ENCODE measurements at places on chromosomes 1 and 21.

GRCh38 chr1:157288492-157288891 lies 150.3 kb upstream of the ETV3 start:
- no peak for DNase-seq

- DNase-seq: no peak
These were observed 925 bp downstream of the TNNI1 start for GRCh38 chr1:201420608-201421002.

DNA sequence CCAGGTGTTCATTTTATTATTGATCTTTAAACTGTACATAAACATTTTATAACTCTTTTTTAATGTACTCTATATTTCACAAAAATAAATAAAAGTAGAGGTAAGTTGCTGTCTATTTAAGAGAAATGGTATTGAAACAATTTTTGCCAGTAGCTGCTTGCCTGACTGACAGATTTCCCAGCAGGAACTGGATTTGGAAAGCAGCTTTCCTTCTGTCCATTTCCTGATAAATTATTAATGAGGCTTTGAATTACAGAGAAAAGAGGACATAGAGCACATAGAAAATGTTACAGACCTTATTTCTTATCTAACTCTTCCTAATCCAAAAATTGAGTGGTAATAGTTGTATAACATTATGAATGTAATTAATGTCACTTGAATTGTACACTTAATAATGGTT lies 79.7 kb upstream of the BCL10 start:
- no peak for DNase-seq

- DNase-seq: no peak
These were observed 2.4 kb upstream of the E2F2 start for GRCh38 chr1:23533246-23534023.

- no peak for DNase-seq
These were observed 543 bp downstream of the TMEM9 start for GRCh38 chr1:201153474-201154388.

DNA sequence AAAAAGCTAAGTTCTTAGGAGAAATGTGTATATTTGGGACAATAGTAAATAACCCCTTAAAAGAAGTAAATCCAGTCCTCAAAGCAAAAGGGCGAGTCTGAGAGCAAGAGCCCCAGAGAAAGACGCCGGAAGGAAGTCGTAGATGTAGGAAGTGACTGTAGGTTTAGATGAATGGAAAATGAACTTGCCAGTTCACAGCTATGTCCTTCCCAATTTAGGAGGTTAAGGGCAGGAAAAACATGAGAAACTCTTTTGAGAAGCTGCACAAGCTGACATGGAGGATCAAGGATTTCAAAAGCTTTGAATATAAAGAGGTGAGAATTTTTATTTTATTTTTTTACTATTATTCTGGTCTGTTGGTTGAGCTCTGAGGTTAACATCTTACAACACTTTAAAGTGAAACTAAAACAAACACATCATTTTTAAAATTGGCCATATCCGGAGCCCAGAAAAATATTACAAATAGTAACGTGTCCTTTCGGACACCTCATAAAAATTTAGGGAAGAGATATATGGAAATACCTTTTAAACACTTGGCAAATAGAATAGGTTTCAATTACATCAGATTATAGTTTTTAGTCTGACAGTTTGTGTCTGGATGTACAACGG lies 1178.6 kb downstream of the MRPL39 start:
- no peak for DNase-seq

- no peak for DNase-seq
These were observed 212.7 kb upstream of the FGGY start for GRCh38 chr1:59083946-59084865.

DNA sequence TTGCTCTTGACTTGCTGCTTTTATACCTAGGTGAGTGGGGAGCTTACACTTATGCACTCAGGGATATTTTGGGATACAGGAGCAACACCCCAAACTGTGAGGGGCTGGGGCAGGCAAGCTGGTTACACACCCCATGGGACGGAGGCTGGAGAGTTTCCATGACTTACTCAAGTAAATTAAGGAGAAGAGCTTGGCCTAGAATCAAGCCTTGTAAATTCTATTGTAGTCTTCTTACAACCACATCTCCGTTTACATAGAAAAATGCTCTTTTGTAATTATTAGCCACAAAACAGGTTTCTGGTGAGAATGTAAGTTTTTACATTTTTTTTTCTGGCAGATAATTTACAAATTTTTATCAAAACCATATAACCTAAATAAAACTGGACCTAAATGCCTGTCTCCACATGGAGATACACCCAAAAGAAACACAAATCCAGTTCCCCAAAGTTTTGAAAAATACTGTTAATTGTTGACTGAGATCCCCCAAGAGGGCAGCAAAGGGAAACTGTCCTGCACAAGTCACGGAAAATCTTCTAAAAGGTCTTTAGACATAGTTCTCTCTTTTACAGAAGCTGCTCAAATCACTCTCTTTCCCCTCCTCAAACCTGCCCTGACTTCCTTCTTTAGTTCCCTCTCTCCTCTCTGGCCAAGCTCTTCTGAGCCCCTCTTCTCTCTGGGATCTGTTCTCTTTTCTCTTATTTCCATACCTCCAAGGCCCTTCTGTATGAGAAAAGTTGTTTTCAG lies 134.0 kb downstream of the HIVEP3 start:
- DNase-seq: no peak

GRCh38 chr1:167538657-167539056 lies 14.9 kb downstream of the CREG1 start:
- DNase-seq: no peak

DNA sequence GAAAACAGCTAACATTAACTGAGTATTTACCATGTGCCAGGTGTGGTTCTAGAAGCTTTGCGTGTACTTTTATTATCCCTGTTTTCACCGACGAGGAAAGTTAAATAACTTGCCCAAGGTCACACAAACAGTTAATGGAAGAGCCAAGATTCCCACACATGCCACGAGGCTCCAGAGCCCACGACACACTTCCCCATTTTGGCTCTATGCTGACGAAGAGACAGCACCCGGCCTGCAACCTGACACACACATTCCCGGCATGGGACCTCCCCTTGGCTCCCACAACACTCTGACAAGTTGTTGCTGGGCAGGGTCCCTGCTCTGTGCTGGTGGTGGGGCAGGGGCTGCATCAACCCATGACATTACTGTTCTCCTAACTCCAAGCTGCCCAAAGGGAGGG lies 52.8 kb downstream of the RAP1GAP start:
- DNase-seq: no peak

GRCh38 chr1:180606155-180606554 lies 25.7 kb upstream of the XPR1 start:
- no peak for DNase-seq

- DNase-seq: no peak
These were observed 100.4 kb upstream of the ETV3 start for GRCh38 chr1:157238585-157238984.

GRCh38 chr1:225737161-225737560 lies 40.5 kb upstream of the SRP9 start:
- DNase-seq: no peak

DNA sequence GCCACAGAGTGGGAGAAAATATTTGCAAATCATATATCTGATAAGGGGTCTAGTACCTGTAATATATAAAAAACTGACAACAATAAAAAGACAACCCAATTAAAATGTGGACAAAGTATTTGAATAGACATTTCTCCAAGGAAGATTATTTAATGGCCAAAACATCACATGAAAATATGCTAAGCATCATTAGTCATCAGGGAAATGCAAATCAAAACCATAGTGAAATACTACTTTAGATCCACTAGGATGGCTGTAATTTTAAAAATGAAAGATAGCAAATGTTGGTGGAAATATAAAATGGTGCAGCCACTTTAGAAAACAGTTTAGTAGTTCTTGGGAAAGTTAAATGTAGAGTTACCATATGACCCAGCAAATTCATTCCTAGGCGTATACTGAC lies 118.7 kb upstream of the KIF26B start:
- no peak for DNase-seq

All from cerebellum (tissue), 4 donors.